ENCODE measurements at places on chromosomes 1 and 21. TPM values are rescaled to one million over a fixed set of nuclear protein-coding genes. Genes with fewer than 3 reads are reported as not detected.

The CCDC24 gene
- polyA plus RNA-seq: 19.6 TPM

The PGLYRP3 gene
- polyA plus RNA-seq: not detected

The S100A8 gene
- polyA plus RNA-seq: 4.5 TPM

The HSPA13 gene
- 65.6 TPM for polyA plus RNA-seq

The NR1I3 gene
- polyA plus RNA-seq: 3.9 TPM

The CSF3R gene
- polyA plus RNA-seq: 3.0 TPM

The EVI5 gene
- polyA plus RNA-seq: 21.2 TPM

The RASAL2 gene
- 17.6 TPM for polyA plus RNA-seq

The AK4 gene
- polyA plus RNA-seq: 53.2 TPM

The OR2L2 gene
- polyA plus RNA-seq: 0.08 TPM

The TAS1R1 gene
- not detected for polyA plus RNA-seq

The MANEAL gene
- 4.5 TPM for polyA plus RNA-seq

The ARHGEF19 gene
- polyA plus RNA-seq: 22.0 TPM

The CELA2B gene
- 0.76 TPM for polyA plus RNA-seq

The CAPZB gene
- 277 TPM for polyA plus RNA-seq

The GSTM1 gene
- 2.4 TPM for polyA plus RNA-seq

The RGS1 gene
- 8.5 TPM for polyA plus RNA-seq

The OR14K1 gene
- polyA plus RNA-seq: not detected

The FALEC gene
- polyA plus RNA-seq: 0.44 TPM

The GPR25 gene
- polyA plus RNA-seq: not detected

The CFHR3 gene
- 0.61 TPM for polyA plus RNA-seq

The CNKSR1 gene
- 16.2 TPM for polyA plus RNA-seq

The SASS6 gene
- polyA plus RNA-seq: 10.2 TPM

The HES3 gene
- not detected for polyA plus RNA-seq

The CD101 gene
- polyA plus RNA-seq: 1.8 TPM

The EPHB2 gene
- 12.5 TPM for polyA plus RNA-seq

The S100A3 gene
- 0.24 TPM for polyA plus RNA-seq

The BTG2 gene
- 178 TPM for polyA plus RNA-seq

The KCNE2 gene
- polyA plus RNA-seq: 1.5 TPM

The RAP1GAP gene
- polyA plus RNA-seq: 23.7 TPM

The S100A7 gene
- polyA plus RNA-seq: 0.21 TPM

The GMEB1 gene
- 16.2 TPM for polyA plus RNA-seq

The KCNC4 gene
- 5.3 TPM for polyA plus RNA-seq

The AKR7A2 gene
- polyA plus RNA-seq: 88.5 TPM

The PTPN22 gene
- polyA plus RNA-seq: 0.51 TPM

The VANGL2 gene
- polyA plus RNA-seq: 32.8 TPM

The BGLAP gene
- polyA plus RNA-seq: 1.5 TPM

The CR1L gene
- 0.86 TPM for polyA plus RNA-seq

The MEGF6 gene
- 9.0 TPM for polyA plus RNA-seq

The SUSD4 gene
- 19.5 TPM for polyA plus RNA-seq

The MAN1A2 gene
- polyA plus RNA-seq: 49.6 TPM

The GUCA2A gene
- not detected for polyA plus RNA-seq

All from right renal pelvis (tissue), 4 donors.